NCI-H2029 (cell line): ENCODE measurements at places on chromosomes 11 and 22.
A peak's percentile ranks its signal among the peaks of the same experiment; 100 is the strongest.

DNA sequence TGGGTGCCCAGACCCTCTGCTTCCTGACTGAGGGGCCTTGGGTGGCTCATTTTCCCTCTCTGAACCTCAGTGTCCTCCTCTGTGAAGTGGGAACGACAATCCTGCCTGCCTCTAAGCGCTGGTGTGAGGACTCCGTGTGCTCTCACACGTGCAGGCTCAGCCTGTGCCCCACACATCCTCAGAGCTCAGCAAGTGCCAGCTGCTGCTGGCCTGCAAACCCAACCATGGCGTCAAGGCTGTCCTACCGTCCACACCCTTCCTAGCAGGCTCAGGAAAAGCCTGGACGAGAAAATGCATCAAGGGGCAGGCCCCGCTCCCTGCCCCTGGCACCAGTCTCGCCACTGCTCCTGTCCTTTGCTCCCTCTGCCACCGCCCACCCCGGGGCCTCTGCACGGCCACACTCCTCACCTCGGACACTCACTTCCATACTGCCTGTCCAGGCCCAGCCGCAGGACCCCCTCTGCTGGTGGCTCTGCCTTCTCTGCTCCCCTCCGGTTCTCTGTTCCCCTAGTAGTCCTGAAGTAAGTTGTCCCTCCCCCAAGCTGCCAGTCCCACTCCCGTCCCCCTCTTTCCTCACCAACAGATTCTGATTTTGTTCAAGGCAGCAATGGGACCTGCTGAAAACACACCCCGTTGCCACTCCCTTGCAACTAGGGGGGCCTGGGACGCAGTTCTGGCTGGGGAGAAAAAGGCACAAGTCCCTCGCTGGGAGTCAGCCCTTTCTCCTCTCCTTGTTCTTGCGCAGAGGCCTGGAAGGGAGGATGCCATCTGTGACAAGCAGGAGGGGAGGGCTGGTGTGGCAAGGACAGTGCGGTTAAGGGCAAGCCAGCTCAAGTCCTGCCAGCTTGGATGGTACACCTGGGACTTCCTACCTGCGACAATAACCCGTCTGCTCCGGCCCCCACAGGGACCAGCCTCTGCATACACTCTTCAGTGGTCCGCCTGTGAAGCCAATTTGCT lies 62.2 kb downstream of the ARFGAP3 start:
- no peak for DNase-seq

GRCh38 chr11:123683428-123684170 lies 29.2 kb upstream of the SCN3B start:
- no peak for DNase-seq

GRCh38 chr22:28247667-28248363 lies 328.8 kb upstream of the PITPNB start:
- DNase-seq = no peak

DNA sequence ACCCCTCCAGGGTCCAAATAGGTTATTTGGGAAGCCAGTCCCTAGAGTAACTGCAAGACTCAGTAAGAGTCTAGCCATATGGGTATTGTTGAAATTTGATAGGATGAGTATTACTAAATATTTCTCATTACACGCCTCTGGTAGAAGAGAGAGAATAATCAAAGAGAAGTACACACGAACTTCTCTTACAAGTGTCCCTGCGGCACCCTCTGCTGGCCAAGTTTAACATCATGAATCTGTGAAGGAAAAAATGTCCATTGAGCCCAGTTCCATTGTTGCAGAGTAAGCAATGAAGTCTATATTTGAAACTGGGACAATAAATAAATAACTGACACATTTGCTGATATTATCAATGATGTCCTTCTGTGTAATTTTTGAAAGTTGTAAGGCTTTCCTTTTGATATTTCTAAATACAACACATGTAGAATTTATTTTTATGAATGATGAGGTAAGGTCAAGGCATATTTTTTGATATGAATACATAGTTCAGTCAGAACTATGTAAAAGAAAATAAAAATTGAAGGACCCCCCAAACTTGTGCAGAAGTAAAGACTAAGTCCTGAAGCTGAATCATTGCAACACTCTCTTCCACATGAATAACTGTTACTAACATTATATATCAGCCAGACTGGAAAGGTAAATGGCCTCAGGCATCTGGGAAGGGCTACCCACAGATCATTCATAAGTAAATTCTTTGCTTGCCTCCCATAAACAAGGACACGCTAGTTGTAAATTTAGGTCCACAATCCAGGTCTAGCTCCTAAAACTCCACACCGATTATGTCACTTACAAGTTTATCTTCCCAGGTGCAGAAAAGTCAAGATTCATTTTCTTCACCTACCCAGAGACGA lies 10.0 kb downstream of the OR51L1 start:
- peak; percentile 68 for DNase-seq

DNA sequence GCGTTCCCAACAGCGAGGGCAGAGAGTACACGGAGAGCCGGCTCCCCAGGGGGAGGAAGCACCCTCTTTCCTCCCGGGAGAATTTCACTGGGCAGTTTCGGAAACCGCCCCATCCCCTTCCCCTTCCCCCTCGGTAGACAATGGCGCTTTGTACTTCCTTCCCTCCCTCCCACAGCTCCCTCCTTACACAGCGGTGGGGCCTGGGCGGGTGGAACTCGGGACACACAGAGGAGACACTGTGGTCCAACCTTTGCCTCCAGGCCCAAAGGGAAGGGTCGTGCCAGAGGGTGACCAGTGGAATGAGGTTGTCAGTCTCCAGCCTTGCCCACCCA lies 4.3 kb downstream of the SMTN start:
- DNase-seq = no peak

DNA sequence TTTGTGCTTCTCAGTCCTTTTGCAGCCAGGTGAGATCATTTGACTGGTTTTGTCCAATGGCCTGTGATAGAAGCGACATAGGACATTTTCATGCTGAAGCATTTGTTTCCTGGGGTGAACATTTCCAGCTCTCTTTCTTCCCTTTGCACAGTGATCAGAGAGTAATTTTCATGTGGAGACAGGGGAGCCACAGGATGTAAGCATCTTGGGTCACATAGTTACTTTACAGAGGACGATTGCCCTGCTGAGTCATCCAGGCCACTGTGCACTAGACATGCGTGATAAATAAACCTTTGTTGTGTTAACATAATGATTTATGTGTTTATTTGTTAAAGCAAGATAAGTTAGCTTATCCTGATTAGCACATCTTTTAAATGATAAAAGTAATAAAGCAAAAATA lies 263.5 kb upstream of the CCDC179 start:
- no peak for DNase-seq

GRCh38 chr22:44191036-44191454 lies 10.3 kb downstream of the PARVG start:
- no peak for DNase-seq

GRCh38 chr11:12680246-12680939 lies 6.2 kb downstream of the TEAD1 start:
- DNase-seq = peak; percentile 96

GRCh38 chr11:42025121-42025803 lies 565.8 kb upstream of the LRRC4C start:
- no peak for DNase-seq

- DNase-seq = no peak
Observed at GRCh38 chr11:70535191-70535971, 137.1 kb downstream of the CTTN start.

DNA sequence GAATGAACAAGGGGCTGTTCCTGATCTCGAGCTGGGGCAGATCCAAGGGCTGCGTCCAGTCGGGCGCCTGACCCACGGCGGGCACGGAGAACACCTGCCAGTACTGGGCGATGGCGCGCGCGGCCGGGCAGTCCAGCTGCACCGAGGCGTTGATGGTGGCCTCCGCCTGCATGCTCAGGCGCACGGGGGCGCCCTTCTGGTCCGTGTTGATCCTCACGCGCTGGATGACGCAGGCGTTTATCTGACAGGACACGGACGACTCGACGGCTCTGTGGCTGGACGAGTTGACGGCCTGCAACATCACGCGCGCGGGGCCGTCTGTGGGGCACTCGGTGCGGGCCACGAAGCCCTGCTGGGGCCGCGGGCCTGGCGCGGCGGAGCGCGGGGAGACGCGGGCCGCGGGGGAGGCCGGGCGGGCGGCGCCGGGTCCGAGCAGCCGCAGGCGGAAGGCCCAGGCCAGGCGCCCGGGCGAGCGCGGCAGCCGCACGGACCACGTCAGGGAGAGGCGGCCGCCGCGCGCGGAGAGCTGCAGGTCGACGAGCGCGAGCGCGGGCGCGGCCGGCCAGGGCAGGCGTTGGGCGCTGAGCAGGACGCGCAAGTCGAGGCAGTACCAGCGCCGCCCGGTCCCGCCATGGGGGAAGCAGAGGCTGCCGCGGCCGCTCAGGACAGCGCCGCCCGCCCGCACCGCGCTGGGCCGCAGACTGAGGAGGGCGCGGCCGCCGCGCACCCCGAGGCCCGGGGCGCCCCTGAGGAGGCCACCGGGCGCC lies 511 bp downstream of the PKDREJ start:
- DNase-seq = peak; percentile 48

DNA sequence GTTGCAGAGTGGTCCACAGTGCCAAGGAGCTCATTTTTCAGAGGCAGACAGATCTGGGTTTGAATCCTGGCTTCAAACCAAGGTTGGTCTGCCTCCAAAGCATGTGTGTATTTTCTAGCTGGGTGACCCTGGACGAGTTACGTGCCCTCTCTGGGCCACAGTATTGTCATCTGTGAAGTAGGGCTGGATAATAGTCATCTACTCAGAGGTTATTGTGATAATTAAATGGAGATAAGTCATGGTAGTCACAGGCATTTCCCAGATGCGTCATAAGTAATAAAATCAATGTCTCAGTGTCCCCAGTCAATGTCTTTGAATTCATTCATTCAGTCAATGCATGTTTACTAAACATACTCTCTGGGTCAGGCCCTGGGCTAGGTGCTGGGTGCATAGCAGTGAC lies 8.6 kb downstream of the OMP start:
- DNase-seq = no peak

- DNase-seq = no peak
Observed at GRCh38 chr11:110026858-110027626, 66.2 kb upstream of the ZC3H12C start.

DNA sequence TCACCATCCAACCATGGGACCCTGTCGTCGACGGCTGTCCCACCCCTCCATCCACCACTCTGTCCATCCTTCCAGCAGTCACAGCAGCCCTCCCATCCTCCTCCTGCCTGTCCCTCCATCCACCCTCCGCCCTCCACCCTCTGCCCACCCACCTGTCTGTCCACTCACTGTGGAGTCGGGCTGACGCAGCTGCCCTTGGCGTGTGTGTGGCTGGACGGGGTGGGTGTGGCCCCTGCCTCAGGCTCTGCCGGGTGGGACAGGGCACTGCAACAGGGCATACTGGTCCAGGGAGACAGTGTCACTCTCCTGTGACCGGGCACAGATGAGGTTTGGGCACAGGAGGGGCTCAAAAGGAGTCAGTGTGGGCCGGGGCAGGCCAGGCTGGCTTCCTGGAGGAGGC lies 1.9 kb downstream of the PKP3 start:
- no peak for DNase-seq

DNA sequence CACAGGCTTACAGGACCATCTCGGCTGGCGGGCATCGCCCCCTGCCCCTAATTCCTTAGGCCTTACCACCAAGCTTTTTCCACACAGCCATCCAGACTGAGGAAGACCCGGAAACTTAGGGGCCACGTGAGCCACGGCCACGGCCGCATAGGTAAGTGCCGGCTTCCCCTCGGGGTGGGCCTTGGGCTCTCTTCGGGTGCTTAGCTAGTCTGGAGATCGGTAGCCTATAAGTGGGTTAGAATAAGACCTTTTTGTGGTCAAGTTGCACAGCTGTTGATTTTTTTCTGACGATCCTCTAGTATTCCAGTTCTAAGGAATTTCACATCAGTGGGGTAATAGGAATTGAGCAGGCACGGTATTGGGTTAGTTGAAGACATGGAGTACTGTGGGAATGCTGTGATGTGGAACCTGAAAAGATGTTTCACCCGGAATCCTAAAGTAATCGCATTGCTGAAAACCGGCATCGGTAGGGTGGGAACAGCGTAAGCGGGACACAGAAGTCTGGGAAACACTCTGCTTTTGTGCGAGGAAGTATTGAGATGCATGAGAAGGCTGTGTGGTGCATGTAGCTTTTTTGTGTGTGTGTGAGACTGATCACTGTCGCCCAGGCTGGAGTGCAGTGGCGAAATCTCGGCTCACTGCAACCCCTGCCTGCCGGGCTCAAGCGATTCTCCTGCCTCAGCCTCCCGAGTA lies 669 bp downstream of the RPL27A start:
- DNase-seq = no peak

GRCh38 chr11:82899186-82899820 lies 927 bp downstream of the PRCP start:
- no peak for DNase-seq

GRCh38 chr11:4213746-4214145 lies 119.1 kb downstream of the RRM1 start:
- DNase-seq = no peak

DNA sequence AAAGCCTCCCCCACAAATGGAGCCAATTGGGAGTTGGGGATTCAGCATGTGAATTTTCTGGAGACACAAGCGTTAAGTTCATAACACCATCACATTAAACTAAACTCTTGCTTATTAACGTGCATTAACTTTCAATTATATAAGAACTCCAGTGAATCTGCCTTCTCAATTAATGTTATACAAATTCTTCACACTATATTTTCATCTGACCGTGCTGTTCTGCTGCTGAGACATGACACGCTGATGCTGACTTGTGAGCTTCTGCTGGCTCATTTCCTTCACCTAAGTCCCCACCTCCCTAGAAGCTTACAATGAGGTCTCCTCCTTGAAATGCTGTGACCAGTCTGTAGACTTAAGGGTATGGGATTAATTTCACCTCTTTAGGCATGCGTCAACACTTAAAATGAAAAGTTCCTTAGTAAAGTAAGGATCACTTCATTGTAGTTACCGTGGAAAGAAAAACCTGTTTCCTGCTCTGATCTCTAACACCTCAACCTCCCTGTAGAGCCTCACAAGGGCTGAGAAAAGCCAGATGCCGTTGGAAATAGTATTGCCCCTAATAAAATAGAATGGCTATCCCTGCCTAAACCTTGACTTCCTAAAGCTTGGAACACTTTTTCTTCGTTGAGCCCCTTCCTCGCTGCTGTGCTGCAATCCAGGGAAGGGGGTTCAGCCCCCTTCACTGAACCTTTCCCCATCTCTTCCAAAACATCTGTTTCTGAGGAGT lies 2.2 kb downstream of the HBG2 start:
- DNase-seq = no peak

GRCh38 chr11:101254037-101254436 lies 124.4 kb upstream of the PGR start:
- DNase-seq = no peak

DNA sequence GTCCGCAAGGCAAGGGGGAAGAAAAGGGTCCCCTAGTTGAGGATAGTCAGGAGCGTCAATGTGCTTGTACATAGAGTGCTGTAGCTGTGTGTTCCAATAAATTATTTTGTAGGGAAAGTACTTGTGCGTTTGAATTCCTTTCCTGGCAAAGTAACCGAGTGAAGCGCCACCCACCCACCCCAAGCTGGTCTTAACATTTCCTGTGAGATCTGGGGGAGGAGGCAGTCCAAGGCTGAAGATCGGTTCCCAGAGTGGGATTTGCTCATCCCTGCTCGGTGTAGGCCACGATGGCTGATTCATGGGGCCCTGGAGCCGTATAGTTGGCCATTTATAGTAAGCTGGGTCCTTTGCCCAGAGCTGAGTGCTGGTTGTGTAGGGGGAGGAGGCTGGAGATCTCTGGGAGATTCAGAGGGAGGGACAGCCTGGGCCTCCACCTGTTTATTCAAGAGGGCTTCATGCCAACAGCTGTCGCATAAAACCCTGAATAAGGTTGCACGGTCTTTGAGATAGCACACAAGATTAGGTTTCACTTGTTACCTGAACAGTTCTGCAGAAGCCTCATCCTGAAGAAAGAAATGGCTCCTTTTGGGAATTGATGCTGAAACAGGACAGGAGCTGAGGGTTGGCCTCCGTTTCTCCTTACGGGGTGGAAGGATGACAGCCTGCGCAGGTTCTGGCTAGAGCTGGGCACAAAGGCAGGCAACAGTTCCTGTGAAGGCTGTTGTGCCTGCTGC lies 2.4 kb downstream of the ATF4 start:
- DNase-seq = peak; percentile 83
